ENCODE measurements at places on chromosomes 7 and 10.

DNA sequence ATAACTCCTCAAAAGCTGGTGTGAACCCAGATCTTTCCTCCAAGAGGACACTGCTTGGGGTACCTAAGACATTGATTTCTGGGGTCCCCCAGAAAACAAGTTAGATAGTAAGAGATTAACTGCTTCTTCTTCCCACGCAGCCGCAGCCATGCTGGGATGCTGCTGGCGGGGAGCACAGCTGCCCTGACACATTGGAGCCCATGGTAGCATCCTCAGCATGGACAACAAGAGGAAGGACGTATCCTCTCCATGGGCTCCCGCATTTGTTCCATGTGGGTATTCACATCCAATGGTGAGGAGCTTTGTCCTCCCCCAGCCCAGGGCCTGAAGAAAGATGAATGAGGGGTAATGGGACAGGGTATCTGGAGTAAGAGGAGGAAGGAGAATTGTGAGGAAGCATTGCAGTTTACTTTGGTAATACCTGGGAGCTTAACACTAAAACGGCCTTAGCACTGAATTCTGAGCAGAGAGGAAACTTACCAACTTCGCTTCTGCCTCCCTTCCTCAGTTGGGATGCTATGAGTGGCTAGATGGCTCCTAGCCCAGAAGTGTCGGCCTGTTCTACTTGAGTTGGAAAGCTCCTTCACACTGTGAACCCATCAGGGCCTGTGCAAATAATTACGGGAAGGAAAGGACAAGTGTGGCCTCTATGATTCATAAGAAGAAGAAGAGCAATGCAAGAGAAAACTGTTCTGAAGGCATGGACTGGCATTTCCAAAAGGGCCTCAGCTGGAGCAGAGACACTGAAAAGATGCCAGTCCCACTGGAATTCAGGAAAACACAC lies 43.9 kb downstream of the C10orf120 start:
- DNase-seq, result no peak

GRCh38 chr10:96910488-96911395 lies 78.6 kb downstream of the LCOR start:
- DNase-seq, result no peak

DNA sequence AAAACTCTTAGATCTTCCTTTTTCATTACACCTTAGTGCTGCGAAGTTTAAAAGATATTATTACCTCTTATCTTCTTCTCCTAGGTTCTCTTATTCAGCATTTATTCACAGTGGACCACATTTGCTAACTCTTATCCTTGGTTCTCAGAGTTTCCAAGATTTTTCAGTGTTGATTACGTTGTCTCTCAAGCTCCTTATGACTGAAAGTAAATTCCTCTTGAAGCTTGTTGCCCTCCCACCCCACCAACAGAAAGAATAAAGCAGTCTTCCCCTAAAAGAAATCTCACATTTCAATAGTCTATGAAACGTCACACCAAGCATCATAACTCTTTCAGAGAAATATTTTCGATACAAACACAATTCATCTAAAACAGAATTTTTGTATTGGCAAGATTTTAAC lies 362.5 kb downstream of the MAGI2 start:
- DNase-seq, result no peak

- DNase-seq, result no peak
Observed at GRCh38 chr7:91165006-91165845, 99.0 kb upstream of the FZD1 start.

DNA sequence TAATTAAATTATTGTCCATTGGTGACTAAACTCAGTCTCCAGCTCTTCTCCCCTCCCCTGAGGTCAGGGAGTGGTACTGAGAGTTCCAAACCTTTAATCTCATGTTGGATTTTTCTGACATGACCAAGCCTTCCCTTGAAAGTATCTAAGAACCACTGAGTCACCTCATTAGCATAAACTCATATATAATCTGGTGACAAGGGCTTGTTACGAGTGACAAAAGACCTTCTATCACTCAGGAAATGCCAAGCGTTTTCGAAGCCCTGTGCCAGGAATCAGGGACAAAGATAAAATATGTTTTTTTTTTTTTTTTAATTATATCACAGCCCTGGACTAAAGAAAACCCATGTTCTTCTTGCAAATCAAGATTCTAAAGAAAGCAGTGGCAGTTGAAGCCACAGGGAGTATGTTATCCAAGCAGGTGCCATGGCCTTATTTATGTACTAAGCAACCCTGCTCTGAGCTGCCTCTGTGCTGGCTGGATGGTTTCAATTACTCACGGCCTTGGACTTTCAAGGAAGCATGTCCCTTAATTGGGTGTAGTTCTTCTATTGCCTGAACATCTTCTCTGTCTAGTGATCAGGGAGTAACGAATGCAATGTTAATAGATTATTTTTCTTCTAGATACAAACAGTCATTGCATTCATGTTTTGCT lies 169.0 kb upstream of the PRKCQ start:
- DNase-seq, result no peak

DNA sequence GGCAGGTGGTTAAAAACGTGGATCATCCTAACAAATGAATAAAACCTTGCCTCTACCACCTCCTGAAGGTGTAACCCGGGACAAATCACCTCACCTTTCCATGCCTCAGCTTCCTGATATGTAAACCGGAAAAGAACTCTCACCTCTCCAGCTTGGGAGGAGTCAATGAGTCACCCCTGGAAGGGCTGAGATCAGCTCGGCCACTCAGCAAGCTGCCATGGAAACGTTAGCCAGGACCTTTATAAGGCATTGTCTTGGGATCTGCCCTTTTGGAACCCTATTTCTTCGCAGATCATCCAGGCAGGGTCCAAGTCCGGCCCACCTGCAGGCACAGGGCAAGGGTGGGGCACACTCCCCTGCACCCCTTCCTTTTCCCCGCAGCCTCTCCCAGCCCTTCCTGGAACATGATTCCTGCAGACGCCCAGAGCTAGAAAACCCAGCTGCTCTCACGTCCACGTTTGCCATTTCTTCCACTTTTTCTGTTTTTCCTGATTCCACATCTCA lies 81.6 kb upstream of the PFKP start:
- DNase-seq, result no peak

DNA sequence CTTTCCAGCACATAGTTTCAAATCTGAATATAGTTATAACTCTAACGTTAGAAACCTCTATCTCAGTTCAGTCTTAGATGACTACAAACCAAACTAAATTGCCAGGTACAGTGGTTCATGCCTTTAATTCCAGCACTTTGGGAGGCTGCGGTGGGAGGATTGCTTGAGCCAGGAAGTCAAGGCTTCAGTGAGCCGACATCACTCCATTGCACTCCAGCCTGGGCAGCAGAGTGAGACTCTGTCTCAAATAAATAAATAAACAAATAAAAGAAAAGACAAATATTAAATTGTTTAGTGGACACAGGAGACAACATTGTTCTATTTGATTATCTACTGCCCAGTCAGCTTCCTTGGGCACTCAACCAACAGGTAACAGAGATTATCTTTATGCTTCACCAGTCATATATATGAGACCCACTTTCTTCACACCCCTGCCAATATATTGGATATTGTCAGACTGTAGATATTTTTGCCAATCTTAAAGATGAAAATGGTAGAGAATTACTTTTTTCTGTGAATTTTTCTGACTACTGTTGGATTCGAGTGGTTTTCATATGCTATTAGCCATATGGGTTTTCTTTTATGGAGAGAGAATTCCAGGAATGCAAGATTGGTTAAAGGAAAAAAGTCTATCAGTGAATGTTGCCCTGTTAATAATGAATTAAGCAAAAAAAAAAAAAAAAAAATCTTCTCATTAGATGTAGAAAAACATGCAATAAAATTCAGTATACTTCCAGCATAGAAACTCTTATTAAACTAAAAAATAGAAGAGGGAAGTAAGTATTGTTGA lies 16.0 kb downstream of the HDAC9 start:
- no peak for DNase-seq

DNA sequence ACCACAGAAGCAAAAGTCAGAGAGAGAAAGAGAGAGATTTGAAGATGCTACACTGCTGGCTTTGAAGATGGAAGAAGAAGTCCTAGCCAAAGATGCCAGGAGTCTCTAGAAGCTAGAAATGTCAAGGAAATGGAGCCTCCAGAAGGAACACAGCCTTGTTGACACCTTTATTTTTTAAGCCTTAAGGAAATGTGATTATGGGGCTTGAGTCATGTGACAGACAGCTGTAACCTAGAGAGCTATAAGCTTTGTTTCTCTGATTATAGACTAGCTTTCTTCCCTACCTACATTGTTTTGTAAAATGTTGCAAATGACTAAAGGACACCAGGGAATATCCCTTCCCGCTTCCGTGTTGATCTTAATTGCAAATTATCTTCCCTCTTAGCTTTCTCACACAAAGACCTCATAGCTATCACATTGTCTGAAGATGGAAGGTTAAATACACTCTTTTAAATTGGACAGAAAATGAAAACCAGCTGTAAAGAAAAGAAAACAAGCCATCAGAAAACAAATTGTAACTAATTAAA lies 199.9 kb downstream of the ARHGAP12 start:
- DNase-seq, result no peak

All from NCI-H2171 (cell line).